ENCODE measurements at places on chromosomes 2 and 18.

DNA sequence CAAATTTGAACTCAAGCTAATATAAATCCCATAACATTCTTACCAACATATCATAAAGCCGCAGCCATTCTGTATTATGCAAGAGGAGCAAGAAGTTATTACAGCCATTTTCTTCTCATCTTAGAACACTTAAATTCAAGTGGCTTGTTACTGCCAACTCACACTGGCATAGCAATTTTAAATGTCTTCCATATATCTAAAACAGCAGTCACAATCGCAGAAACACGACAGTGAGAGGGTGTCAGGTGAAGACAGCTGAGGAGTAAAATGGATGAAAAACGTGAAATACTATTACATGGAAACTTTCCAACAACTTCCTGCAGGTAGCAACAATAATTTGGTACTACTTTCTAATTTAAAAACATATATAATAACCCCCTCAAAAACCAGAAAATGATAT lies 17.9 kb downstream of the PPP3R1 start:
- DNase-seq = no peak

- peak; percentile 38 for DNase-seq
These were observed 3.5 kb upstream of the RFX8 start for GRCh38 chr2:101478181-101479001.

GRCh38 chr2:221502270-221503010 lies 69.7 kb downstream of the EPHA4 start:
- DNase-seq = peak; percentile 83

- DNase-seq = no peak
These were observed 324.9 kb upstream of the TCF4 start for GRCh38 chr18:55912919-55913318.

DNA sequence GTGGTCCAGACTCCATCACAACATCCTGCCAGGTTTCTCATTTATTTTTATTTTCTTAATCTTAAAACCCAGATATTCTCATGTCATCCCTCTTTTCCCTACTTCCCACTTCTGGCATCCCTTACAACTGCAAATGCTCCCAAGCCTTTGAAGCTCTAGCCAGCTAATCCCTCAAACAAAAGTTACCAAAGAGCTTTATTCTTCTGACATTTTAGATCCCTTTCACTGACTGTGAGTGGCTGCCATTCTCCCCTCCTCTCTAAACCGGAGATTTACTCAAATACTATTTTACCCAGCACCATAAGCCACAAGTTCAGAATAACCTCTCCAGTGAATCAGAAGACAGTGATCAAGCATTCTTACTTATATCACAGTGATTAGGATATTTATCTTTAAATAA lies 569.0 kb upstream of the SYT4 start:
- no peak for DNase-seq

GRCh38 chr2:7835151-7835550 lies 846.7 kb upstream of the ID2 start:
- no peak for DNase-seq

GRCh38 chr2:185384822-185385560 lies 353.6 kb upstream of the FSIP2 start:
- DNase-seq = no peak

DNA sequence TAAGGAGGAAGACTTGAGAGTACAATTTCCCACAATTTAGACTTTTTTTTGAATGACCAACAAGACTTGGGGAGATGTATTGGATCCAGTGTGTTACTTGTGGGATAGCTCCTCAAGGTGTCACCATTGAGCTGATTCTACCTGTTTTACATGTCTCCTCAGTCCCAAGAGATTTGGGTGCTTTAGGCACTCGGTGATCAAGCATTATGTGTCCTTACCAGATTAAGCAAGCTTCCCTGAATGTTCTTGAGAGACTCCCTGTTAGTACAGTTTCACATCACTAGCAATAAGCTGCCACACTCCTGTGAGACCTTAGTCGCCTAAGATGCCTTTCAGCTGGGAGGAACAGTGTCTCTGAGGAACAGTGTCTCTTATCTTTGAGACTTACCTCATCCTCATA lies 384.3 kb upstream of the SYT4 start:
- peak; percentile 71 for DNase-seq

Measured in GM23248 (cell line).